ENCODE measurements at places on chromosomes 13 and 19.
A peak's percentile ranks its signal among the peaks of the same experiment; 100 is the strongest.

DNA sequence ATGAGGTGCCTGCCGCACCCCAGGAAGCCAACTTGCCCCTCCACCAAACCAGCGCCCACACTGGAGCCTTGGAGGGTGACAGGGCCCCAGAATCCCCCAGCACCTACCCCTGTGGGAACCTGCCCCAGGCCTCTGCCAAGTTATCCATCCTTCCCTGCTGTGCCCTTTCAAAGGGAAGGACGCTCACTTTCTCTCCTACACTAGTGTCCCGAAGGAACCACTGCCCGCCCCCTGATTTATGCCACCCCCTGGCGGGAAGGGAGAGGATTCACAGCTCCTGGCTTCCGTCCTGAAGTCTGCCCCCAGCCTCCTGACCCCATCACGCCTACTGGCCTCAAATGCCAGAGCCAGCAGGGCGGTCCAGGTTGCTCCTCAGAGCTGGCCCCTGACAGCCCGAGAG, 1.4 kb downstream of the EVI5L start:
- DNase-seq = no peak

DNA sequence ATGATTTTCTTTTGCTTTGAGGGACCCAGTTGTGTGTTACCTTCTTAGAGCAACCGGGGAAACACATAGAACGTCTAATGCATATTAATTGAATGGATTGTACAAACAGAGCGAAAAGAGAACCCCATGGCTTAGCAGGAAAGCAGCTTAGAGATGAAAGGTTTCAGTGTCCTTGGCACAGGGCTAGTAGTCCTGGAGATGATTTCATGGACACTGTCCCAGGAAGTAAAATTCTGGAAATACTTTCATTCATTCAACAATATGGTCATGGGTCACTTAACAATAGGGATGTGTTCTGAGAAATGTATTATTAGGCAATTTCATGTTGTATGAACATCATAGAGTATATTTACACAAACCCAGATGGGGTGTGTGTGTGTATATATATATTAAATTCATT, 9.7 kb upstream of the FUT2 start:
- no peak for DNase-seq

DNA sequence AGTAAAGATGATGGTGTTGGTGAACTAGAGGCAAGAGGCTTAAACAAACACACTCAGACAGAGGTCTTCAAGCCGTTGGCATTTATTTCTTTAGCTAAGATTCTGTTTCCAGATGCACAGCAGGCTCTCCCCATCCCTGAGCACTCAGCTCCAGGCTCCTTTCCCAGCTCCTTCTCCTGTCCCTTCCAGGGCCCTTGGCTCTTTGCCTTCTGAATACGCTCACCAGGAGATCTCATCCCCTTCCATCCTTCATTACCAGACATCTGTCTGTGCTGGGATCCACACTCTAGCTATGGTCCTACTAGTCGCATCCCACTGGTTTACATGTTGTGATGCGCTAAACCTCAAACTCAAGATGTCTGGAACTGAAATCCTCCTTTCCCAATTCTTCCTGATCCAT, 25.3 kb upstream of the DOCK9 start:
- DNase-seq = no peak

GRCh38 chr13:110265682-110266430, 41.1 kb downstream of the COL4A1 start:
- no peak for DNase-seq

- DNase-seq = no peak
Observed at GRCh38 chr19:49696865-49697264, 5.9 kb downstream of the CPT1C start.

DNA sequence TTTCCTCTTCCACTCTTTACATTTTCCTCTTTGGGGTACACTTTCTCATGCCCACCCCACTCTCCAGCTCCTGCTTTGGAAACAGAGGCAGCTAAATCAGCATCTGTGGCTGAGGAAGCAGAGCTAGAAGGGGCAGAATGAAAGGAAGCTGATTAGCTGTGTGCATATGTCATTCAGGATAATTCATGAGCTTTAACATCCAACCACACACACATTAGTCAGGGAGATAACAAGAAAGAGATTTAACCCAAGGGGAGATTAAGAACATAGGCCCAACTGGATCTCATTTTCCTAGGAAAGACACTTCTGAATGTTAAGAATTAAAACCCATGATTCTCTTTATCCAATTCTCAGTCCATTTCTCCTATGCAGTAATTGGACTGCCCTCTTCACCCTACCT, 405.5 kb downstream of the TBC1D4 start:
- DNase-seq = no peak

DNA sequence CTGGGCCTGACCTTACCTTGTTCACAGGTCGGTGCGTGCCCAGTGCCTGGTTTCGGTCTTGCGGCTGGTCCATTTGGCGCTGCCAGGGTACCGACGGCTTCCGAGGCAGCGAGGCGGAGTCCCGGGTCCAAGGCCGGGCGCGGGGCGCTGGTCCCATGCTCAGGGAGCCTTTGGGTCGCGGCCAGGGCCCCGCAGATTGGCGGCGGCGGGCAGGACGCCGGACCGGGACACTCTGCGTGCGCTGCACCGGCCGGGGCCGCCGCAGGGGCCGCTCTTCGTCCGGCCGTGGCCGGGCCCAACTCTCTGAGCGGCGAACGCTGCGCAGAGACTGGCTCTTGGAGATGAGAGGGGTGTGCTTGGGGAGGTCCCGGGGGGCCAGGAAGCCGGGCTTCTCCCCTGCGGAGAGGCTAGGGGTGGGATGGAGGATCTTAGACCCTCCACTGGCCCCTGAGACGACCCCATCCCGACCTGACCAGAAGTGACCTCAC, 3.4 kb upstream of the WIZ start:
- no peak for DNase-seq

DNA sequence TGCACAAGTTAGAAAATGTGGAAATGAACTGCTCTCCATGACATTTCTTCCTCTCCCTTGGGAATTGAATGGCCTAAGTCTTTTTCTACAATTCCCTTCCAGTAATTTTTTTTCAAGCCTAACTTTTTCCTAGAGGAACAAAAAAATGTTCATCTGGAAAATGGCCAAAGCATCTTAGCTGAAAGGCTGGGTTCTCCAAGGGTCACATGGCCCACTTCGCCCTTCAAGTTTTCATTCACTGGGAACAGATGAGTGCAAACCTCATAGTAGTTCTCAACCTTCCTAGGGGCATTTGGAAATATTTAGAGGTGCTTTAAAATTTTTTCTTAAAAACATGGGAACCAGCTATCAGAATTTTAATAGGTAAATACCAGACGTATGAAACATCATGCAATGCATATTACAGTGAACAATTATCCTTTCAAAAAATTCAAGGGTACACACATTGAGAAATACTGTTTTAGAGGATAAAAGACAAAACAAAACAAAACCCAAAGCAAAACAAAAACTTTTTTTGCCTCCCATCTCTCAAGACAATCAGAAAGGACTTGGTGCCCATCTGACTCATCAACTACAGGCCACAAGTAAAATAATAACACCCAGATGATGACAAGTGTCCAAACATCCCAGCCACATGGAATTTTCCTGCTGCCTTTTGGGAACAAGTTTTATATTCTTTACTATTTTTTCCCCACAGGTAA, 208.8 kb downstream of the SLITRK6 start:
- no peak for DNase-seq

DNA sequence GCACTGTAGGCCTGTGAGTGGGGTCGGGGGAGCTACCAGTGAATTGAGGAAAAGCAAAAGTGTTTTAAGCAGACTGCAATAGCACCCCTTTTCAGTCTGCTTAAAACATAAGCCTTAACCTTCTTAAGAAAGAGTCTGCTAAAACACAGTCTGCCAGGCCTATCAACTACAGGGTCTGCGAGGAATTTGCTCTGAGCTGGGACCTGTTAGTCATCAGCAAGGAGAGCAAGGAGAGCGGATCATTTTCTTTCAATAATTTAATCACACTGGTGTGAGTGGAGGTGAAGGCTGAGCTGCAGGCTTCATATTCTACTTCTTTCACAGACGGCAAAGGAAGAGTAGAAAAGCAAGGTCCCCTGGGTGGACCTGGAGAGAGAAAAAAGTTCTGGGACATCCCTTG, 342.7 kb downstream of the ENOX1 start:
- no peak for DNase-seq

DNA sequence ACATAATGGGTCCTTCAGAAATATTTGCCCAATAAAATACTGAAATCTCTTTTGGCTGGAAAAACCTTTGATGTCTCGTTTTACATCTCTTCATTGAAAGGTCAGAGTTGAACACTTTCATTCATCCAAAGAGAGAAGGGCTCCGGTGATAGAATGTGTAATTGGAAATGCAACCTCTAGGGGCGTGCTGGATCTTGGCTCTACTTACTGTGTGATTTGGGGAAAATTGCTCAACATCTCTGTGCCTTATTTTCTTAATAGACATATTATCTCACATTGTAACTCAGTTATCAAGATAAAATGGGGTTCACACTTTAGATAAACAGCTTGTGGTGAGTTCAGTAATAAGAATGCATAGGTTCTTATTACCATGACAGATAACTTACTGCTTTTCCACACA, 1444.1 kb downstream of the SLITRK5 start:
- no peak for DNase-seq

DNA sequence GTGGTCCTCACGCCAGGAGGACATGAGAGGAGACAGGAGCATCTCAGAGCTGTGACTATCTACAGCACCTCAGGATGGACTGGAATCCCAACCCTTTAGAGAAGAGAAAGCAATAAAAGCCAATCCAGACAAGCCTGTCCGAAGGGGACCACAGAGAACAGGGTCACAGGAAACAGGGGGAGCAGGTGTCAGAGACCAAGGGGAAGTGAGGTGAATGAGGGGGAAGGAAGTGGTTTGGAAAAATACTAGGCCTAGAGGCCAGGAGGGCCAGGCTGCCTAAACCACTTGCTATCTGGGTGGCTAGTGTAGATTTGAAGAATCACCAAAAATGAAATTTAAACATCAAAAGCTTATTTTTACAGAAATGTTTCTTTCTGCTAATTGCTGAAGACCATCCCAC, 16.2 kb downstream of the TMTC4 start:
- DNase-seq = no peak

DNA sequence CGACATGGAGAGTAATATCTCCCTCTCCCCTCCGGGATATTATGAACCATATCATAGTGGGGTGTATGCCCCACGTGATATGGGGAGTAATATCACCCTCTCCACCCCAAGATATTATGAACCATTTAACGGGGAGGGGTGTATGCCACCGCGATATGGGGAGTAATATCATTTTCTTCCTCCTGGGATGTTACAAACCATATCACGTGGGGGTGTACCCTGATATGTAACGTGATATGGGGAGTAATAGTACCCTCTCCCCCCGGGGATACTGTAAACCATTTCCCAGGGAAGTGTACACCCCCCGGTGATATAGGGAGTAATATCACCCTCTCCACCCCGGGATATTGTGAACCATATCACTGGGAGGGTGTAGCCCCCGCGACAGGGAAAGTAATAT, 62.1 kb downstream of the ERICH4 start:
- DNase-seq = no peak

- no peak for DNase-seq
Observed at GRCh38 chr19:10389863-10390262, 9.5 kb upstream of the TYK2 start.

DNA sequence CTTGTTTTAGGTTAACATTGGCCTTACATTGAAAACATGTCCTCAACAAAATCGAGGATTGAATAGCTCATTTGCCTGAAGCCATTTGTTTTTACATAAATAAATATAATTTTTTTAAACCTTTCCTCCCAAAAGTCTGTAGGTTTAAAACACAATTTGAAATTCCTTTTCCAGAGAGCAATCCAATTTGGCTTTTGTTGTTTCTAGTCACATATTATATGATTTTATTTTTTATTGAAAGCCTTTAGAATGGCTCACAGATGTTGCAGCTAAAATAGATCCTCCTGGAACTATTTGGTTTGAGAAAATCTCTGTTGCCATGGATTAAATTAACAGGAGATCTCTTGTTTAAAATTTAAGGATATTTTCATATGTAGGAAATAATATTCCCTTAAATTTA, 512.6 kb downstream of the KLF5 start:
- DNase-seq = no peak

DNA sequence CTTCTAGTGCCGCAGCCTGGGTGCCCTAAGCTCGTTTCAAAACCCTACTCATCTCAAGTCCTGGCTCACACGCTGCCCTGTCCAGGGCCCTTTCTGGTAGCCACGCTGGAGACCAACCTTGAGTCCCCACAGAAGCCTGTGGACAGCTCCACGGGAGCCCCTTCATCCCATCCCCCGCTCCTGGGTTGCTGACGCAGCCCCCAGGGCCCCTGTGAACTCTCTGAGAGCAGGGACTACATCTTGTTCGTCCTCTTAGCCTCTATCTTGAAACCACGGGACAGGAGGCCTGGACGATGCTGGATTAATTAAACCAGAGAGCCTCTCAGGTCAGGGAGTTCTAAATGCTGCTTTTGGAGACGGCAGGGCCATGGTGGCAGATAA, 7.4 kb downstream of the MLLT1 start:
- no peak for DNase-seq

- DNase-seq = peak; percentile 58
Observed at GRCh38 chr19:42191855-42192254, 25.6 kb downstream of the DEDD2 start.

DNA sequence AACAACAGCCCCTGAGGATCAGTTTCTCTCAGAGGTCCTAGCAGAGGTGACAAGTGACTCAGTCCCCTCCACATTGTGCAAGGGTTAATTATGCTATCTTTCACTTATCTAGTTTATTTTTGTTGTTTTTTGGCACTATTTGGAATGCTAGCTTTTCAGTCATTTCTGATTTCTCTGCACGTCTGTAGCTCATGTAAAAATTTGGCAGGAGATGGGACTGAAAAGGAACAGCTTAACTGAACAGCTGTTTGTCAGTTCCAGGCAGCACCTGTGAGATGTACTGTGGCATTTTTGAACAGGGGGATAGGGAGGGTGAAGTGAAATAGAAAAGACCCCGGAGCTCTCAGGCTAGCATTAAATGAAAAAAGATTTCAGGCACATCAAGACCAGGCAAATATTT, 313.5 kb downstream of the SUCLA2 start:
- no peak for DNase-seq
